ENCODE measurements at places on chromosomes 13 and 19.

- no peak for DNase-seq
Observed at GRCh38 chr19:41521931-41522555, 53.9 kb upstream of the CEACAM21 start.

DNA sequence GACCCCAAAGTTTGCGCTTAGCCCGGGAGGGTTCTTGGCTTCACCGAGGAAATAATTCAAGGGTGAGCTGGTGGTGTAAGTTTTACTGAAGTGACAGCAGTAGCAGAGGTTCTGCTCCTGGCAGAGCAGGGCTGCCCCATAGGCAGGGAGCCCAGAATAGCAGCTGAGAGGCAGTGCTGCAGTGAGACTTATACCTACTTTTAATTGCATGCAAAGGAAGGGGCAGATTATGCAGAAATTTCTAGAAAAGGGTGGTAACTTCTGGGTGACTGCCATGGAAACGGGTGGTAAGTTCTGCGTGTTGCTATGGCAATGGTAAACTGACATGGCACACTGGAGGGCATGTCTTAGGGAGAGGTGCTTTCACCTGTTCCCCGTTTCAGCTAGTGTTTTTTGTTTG lies 17.5 kb upstream of the CAMSAP3 start:
- no peak for DNase-seq

DNA sequence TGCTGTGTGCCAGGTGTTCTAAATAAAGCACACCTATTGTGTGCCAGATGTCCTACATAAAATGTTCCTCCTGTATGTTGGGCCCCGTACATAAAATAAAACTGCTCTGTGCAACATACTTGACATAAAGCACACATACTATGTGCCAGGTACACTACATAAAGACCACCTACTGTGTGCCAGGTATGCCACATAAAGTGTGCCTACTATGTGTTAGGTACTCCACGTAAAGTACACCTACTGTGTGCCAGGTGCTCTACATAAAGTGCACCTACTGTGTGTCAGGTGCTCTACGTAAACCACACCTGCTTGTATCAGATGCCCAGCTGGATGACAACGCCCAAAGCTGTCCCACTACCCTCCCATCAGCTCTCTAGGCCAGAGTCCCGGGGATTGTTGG lies 5.8 kb upstream of the OR10H5 start:
- DNase-seq = no peak

DNA sequence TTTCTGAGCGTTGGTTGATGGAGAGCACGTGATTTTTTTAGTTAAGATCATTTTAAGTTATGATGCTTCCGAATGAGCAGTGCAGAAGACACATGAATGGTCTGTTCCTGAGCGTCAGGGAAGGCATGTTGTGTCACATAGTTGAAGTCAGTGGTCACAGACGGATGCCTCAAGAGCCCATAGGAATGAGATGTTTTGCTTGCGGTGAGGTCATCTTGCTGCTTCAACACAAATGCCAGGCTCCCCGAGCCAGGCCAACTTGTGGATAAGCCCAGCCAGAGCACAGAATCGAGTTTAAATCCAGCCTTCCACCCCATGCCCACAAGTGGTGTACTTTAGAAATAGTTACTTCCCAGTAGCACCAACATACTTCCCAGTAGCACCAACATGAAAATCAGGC lies 5.4 kb downstream of the UPF3A start:
- DNase-seq = no peak

- DNase-seq = peak; percentile 31
Observed at GRCh38 chr19:33177417-33177979, 16.6 kb upstream of the LRP3 start.

DNA sequence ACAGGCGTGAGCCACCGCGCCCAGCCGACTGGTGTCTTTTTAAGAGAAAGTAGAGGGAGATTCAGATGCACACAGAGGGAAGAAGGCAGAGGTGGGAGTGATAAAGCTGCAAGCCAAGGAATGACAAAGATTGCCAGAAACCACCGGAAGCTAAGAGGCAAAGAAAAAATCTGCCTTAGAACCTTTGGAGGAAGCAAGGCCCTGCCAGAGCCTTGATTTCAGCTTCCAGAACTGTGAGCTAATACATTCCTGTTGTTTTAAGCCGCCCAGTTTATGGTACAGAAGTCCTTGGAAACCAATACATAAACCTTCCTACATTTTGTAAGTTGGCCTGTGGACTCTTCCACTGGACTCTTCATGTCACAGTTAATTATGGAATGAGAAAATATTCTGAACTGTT lies 71.7 kb upstream of the SOX21 start:
- no peak for DNase-seq

DNA sequence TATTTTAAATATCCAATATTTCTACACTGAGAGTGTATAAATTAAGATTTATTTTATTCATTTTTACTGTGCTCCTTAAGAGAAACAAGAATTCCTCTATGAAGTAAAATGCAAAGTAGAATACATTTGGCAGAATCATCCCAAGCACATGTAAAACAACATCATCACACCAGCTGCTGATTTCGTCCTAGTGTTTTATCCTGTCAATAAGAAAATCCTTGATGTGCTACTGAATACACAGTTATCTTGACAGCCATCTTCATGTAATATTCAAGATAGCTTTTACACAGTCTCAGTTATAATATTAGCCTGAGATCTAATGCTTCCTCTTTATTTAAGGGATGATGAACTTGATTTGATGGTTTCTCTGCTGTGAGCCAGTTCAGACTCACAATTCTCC lies 282.4 kb downstream of the MZT1 start:
- DNase-seq = no peak

GRCh38 chr19:42246143-42246921 lies 3.9 kb upstream of the GSK3A start:
- no peak for DNase-seq

DNA sequence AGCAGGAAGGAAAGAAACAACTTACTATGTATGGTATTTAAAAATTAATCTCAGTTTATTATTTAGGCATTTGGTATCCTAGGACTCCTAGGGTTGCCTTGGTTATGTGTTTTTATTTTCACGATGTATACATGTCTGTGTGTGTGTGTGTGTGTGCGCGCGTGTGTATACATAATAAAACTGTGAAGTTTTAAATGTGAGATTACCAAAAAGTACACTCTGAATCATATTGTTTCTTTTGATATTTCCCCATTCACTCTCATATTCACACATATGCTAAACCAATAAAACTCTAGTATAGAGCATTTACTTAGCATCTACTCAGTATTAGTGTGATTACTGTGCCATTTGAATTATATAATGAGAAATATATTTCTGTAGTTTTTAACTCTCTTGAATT lies 30.8 kb upstream of the NDFIP2 start:
- DNase-seq = no peak

- no peak for DNase-seq
Observed at GRCh38 chr13:99030326-99030725, 52.5 kb upstream of the DOCK9 start.

DNA sequence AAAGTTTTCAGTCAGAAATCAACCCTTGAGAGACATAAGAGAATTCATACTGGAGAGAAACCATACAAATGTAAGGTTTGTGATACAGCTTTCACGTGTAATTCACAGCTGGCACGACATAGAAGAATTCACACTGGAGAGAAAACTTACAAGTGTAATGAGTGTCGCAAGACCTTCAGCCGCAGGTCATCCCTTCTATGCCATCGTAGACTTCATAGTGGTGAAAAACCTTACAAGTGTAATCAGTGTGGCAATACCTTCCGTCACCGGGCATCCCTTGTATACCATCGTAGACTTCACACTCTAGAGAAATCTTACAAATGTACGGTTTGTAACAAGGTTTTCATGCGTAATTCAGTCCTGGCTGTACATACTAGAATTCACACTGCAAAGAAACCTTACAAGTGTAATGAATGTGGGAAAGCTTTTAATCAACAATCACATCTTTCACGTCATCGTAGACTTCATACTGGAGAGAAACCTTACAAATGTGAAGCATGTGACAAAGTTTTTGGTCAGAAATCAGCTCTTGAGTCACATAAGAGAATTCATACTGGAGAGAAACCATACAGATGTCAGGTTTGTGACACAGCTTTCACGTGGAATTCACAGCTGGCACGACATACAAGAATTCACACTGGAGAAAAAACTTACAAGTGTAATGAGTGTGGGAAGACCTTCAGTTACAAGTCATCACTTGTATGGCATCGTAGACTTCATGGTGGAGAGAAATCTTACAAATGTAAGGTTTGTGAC lies 15.7 kb upstream of the ZNF701 start:
- DNase-seq = no peak

GRCh38 chr13:30196025-30196424 lies 111.3 kb downstream of the KATNAL1 start:
- DNase-seq = peak; percentile 55

- no peak for DNase-seq
Observed at GRCh38 chr19:50402544-50403301, 16.0 kb upstream of the SPIB start.

DNA sequence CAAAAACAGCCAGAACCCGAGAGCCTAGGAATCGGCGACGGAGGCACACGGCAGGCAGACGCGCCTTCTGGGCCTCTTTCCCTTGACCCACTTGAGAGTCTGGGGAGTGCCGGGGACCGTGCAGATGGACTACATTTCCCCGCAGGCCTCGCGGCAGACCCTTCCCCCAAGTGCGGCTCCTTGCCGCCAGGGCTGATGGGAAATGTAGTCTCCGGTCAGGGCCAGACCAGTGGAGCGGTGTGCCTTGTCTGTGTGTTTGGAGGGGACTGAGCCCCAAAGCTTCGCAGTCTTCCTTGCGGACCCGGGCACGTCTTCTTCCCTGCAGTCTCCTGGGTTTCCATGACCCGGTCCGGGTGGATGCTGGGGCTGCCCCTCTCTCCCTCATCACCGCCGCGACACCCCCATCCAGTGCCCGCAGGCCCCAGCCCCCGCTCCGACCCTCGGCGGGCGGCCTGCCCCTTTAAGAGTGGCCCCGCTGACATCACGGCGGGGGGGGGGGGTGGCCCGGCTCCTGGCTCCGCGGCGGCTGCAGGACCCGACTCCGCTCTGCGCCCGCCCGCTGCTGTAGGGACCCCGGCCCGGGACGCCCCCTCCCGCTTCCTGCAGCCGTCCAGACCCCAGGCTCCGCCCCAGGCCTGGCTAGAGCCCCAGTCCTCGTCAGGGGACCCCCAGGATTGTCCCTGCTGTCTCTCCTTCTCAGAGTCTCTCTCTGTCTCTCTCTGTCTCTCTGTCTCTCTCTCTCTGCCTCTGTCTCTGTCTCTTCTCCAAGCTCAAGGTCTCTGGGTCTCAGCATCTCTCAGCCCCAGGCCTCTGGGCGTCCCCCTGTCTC lies 758 bp upstream of the CACNG7 start:
- no peak for DNase-seq
